ENCODE measurements at places on chromosomes 2 and 18.
A peak's percentile ranks its signal among the peaks of the same experiment; 100 is the strongest.

DNA sequence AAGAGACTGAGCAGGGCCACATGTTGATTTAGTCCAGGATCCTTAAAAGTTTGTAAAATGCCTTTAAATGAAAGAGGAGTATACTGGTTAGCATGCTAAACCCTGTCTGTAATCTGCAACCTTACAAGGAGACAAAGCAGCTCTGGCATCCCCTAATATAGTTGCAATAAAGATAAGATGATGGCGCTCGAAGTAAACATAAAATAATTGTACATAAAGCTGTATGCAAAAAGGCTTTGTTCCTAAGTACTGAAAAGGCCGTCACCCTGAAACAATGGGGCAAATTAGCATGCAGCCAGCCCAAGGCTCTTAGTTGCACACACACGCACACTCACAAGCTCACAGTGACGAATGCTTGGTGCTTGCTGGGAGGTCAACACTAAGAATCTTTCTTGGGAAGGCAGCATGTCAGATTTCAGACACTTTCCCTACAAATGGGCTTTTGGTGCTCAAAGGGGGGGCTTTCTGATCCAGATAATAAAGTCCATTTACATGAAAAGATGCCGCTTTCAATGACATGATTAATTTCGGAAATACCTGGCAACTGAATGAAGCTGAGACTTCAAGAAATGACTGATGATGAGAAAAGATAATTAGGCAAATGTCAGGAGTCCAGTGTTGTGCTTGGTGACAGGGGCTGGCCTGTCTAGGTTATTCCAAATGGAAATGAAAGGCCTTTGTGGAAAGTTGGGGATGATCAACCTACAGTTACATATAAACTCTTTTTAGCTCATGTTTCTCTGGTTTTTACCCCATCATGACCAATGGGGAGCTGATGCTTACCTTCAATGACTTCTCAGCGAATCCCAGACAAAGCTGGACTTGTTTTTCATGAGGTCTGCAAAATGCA, 370.3 kb downstream of the MEIS1 start:
- DNase-seq, result no peak

- no peak for DNase-seq
These were observed 13.0 kb upstream of the RALB start for GRCh38 chr2:120239488-120240287.

- no peak for DNase-seq
These were observed 825.8 kb upstream of the FANCL start for GRCh38 chr2:59066787-59067399.

- no peak for DNase-seq
These were observed 311.4 kb downstream of the PTPRM start for GRCh38 chr18:7878265-7879211.

- no peak for DNase-seq
These were observed 42.4 kb upstream of the MTIF2 start for GRCh38 chr2:55311444-55311870.

GRCh38 chr18:62938006-62938405, 222.7 kb downstream of the PHLPP1 start:
- DNase-seq, result no peak

GRCh38 chr18:35430721-35431373, 53.7 kb upstream of the ZNF396 start:
- DNase-seq, result no peak

DNA sequence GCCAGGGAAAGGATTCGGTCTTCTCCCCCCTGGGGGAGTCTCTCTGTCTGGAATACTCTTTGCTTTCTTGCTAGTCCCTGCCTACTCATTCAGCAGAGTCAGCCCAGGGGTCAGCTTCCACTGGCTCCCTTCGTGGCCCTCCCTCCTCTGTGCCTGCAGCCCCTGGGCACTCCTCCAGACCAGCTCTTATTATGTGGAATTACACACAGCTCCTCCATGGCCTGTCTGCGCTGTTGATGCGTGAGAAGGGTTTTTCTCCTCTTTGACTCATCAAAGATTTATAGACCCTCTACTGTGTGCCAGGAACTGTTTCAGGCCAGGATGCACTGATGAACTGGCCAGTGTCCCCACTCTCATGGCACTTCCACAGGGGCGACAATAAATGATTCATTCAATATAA, 44.4 kb downstream of the ST8SIA5 start:
- no peak for DNase-seq

DNA sequence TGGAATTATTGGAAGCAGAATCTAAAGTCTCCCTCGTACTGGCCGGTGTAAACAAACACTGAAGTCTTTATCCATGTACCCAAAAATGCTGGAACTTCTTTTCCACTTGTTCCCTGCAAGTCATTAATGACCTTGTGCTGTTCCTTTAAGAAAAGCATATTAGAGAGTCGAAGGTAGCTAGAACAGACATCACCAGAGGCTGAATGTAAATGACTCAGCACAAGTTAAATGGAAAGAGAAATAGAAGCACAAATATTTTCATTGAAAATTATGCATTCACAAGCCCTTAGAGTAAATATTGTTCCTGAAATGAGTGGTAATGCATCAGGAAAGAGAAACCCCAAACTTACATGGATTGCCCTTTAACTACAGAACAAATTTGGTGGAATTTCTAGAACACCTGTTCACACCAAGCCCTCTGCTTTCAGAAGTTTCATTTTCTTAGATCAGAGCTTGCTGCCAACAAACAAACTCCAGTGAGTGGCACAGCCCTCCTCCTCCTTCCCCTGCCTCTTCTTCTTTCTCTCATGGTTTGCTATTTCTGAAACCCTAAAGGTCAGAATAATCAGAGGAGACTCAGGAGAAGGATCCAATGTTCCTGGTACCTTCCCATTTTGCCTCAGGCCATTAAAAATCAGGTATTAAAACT, 264.3 kb downstream of the TXNL1 start:
- DNase-seq, result no peak

DNA sequence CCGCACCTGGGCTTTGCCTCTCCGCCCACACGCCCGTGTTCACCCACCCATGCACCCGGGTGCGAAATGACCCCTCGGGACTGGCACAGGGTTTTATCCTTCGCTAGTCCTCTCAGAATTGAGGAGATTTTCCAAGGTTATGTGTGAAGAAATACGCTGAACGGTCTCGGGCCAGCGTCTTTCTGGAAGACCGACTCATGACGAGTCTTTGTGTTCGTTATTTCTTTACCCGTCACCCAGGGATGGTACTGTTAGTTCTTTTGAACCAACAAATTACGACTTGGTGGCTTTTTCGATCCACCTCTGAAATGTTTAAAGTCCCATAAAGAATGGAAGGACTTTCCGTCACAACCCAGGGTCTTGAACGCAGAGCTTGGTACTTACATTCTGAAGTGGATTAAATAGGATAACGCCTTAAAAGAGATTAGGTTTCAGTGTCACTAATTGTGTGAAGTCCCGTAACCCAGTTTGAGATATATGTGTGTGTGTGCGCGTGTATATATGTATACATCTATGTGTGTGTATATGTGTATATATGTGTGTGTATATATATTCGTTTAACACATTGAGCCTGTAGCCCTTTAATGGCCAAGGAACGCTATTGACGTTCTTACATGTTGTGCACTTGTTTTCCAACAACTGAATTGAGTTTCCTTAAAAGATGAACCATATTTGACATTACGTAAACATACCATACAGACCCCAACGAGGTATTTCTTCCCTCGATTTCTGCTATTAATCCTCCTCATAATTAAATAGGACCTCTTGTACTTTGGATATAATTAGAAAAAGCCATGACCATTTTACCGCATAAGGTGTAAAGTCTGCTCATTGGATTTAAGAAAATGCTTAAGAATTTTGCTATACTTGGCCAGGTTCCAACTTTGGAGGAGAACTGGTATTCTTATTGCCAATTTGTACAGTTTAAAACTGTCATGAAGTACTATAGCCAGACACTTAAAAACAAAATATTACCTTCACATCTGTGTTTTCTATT, 889 bp downstream of the ZC3H15 start:
- DNase-seq, result no peak

DNA sequence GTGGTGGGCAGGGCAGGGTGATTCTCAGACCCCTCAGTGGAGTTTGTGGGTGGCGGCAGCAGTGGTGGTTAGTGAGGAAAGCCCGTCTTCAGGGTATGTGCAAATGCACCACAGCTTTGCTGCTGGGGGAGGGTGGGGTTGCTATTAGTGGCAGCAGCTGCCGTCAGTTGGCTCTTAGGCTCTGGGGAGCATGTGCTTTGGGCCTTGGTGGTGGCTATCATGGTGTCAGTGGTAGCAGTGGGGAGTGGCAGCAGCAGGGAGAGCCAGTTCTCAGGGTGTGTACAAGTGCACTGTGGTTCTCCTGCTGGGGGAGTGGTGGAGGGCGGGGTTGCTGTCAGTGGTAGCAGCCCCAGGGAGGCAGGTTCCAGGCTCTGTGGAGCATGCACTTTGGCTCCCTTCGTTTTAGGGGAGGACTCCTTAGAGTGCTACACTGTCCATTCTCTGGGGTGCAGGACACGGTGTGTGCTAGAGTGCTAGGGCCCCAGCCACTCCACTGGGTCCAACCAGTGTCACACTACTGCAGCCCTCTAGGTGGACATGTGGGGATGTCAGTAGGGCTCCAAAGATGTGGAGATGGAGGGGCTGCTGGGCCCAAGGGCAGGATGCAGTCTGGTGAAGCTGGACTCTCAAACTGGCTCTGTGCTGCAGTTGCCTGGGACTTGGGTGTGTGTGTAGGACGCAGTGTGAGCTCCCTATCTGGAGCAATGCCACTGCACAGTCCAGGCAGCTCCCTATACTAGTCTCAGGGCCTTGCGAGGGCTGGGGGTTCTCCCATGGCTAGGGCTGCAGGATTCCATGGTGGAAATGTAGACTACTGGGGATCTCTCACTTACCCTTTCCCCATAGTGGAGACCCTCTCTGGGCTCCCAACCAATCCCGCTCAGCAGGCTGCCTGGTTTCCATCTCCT, 45.3 kb downstream of the ADCYAP1 start:
- no peak for DNase-seq

DNA sequence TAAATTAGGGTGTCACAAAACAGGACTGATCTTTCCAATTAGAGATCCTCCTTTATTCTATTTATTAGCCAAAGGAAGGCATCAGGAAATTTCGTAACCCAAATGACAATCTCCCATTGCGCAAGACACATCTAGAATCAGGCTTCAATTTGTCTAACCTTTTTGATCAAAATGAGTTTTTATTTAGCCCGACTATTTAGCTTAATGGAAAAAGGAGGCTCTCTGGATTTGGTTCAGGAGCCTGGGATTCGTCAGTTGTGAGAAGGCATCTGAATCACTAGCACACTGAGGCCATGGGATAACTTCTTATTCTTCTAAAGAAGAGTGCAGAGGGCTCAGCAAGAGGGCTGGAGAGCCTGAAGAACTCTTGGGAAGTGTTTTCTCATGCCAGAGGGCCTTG, 332.1 kb upstream of the ETAA1 start:
- DNase-seq, result no peak

DNA sequence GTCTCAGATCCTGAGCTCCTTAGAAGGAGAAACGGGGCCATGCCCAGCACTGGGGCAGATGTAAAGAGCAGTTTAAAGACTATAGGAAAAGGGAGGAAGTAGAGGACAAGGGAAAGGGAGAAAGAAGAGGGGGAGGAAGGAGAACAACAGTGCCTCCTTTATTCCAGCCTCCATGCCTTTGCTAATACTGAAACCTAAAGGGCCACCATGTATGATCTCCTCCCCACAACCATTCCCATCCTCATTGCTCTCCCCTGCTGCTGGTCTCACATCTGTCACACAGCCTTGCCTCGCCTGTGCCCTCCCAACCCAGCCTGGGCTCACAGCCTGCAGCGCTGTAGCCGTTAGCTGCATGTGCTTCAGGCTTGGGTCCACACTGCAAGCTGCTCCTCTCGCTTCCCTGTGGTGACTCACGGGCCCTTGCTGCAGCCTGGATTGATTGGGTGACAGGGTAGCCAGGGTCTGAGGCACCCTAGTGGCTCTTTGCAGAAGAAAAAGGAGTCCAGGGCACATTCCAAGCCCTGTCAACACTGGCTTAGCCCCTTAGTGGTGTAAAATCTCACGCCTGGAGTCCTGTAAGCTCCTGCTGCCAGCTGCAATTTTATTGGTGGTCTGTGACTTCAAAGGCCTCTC, 281.9 kb downstream of the SRBD1 start:
- no peak for DNase-seq

DNA sequence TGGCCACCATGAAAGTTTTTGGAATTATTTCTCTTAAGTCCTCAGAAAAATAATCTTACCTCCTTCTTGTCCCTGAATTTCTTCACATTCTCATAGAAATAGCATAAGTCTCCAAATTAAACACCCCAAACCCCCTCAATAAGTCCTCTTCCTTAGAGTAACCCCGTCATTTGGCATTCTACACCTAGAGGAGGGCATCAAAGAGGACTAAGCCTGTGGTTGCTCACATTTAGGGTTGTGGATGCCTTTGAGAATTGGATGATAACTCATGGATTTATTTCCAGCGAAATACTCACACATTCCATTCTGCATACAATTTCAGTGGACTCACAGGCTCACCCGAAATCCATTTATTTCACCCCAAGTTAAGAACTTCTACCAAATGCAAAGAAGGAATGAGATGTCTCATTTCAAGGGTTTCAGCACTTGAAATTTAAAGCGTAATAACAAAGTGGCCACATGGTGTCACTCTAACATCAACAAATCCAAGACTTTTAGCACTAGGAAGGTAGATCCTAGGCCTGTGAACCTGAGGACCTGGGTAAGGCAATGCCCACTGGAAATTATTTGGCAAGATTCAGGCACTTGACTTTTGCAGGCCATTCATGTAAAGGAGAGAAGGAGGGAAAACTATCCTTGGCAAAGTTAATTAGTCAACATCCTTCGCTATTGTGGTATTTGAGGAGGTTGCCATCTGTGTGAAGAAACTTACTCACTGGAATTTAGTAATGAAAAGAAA, 24.6 kb downstream of the DYTN start:
- peak; percentile 34 for DNase-seq

DNA sequence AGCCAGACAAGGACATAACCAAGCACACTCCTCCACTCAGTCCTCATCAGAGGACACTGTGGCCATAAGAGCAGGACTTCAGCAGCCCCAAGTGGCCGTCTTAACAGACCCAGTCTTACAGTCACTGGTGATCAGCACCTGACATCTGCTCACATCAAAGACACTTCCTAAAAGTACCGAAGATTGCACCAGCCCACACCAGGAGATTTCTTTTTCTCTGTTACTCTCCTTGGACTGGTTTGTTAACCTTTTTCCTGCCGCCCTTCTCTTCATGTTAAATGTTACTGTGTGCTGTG, 44.1 kb downstream of the MRPS5 start:
- no peak for DNase-seq

GRCh38 chr2:184053326-184053725, 545.0 kb upstream of the ZNF804A start:
- no peak for DNase-seq

- no peak for DNase-seq
These were observed 2.2 kb upstream of the DSC2 start for GRCh38 chr18:31104444-31104843.

Data from activated T-cell treated with anti-CD3 and anti-CD28 coated beads for 24 hours (primary cell).